Dorsolateral prefrontal cortex (tissue), 122 donors: ENCODE measurements at places on chromosomes 5 and 9.
A peak's percentile ranks its signal among the peaks of the same experiment; 100 is the strongest.

DNA sequence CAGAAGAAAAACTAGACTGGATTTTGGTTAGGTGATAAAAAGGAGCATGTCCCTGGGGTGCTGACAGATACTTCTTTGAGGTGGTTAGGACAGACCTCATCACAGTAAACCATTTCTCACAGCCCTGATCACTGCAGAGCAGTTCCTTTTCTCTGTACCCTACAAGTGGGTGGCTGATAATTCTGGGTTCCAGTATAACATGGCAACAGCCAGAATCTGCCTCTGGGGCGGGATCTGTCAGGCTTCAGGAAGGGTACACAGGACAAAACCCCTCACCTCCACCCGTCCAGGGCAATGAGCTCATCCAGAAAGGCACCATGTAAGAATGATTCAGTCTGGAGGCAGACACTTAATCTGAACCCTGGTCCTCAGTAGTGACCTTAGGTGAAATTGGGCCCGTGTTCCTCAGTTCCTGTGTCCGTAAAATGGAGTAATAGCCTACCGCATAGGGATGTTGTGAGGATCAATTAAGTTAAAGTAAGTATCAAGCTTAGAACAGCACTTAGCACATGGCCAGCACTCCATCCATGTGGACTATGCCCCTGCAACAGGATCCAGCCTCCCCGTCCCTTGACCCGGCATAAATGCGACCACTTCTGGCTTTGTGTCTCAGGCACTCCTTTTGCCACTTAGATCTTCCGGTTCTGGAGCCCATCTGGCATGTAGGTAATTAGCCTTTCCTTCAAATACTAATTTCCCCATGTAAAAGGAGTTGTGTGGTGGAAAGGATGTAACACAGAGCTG is 129.2 kb downstream of the LHFPL2 start:
- DNase-seq: no peak

GRCh38 chr5:159713773-159714172 is 202.5 kb upstream of the ADRA1B start:
- no peak for DNase-seq

- no peak for DNase-seq
Measured at GRCh38 chr5:19547640-19548039, 440.4 kb downstream of the CDH18 start.

- no peak for DNase-seq
Measured at GRCh38 chr5:126031989-126032716, 391.1 kb upstream of the GRAMD2B start.

GRCh38 chr9:37923118-37923795 is 19.3 kb upstream of the SLC25A51 start:
- DNase-seq: no peak

DNA sequence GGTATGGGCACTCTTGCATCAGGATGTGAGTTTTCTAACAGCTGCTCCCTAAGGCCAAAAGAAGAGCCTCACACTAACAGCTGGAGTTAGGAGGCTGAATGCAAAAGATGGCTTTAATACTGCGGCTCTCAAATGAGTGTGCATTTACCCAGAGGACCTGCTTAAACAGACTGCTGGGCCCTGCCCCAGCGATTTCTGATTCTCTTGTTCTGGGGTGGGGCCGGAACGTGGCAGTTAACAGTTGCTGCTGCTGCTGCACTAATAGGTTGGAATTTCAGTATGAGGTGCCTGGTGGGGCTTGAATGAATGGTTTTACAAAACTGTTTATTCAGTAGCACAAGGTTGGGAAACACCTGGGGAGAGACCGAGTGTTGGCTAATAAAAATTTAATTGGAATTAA is 26.1 kb downstream of the HMGCR start:
- DNase-seq: no peak

- no peak for DNase-seq
Measured at GRCh38 chr5:1892685-1893445, 10.1 kb upstream of the IRX4 start.

DNA sequence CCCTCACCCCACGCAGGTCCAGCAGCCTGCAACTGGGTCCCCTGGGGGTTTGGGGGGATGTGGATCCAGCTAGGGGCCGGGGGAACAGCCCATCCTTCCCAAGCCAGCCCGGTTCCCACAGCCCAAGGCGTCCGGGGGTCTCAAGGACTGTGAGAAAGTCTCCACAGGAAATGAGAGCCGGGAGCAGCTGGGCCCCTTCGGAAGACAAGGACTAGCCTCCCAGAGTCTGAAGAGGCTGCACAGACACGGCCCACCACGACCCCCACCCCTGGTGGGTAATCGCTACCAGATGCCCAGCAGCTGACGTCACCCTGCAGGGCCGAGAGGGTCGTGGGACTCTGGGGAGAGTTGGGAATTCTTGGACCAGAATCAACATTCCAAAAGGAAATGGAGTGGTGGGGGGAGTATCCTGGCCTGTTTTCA is 10.5 kb downstream of the SH2D3C start:
- no peak for DNase-seq

- DNase-seq: no peak
Measured at GRCh38 chr9:35237311-35237710, 75.5 kb downstream of the UNC13B start.

DNA sequence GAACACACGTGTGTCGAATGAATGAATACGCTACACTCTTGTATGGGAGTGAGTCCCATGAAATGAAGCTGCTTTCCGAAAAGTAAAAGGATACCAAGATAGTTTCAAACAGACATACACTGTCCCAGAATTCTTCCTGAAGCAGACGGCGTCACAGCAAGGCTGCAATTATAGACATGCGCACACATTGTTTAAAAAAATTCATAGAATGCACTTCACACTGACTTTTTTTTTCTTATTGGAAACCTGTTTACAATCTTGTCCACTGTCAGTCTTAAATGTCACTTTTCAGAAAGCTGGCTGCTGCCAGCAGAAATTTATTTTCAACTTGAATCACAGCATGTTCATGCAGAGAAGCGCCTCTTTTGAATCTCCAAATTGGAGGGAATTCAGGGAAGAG is 124.8 kb downstream of the CRB2 start:
- DNase-seq: no peak

- DNase-seq: no peak
Measured at GRCh38 chr9:84592918-84593317, 76.6 kb upstream of the NTRK2 start.

GRCh38 chr5:134095293-134095692 is 19.2 kb upstream of the TCF7 start:
- DNase-seq: no peak

GRCh38 chr5:170216257-170216864 is 16.4 kb upstream of the C5orf58 start:
- DNase-seq: peak; percentile 48

GRCh38 chr5:143261748-143262392 is 141.6 kb downstream of the NR3C1 start:
- no peak for DNase-seq

GRCh38 chr5:42951293-42951840 is 88.8 kb downstream of the ANXA2R start:
- no peak for DNase-seq

DNA sequence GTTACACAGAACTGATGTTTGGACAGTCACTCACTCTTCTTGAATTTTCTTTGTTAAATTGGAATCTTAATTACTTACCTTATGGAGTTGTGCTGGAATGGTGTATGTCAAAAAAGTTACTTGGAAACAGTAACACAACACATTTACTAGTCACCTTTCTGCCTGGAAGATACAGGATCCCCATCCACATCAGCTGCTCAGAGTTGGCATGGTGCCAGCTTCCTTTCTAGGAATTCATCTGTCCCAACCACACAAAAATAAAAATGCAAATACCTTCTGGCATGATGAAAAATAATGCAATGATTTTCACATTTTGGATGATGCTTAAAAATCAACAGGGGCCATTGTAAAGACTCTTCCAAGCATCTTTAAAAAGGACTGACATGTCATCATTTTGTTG is 341.5 kb downstream of the TMEM38B start:
- no peak for DNase-seq

DNA sequence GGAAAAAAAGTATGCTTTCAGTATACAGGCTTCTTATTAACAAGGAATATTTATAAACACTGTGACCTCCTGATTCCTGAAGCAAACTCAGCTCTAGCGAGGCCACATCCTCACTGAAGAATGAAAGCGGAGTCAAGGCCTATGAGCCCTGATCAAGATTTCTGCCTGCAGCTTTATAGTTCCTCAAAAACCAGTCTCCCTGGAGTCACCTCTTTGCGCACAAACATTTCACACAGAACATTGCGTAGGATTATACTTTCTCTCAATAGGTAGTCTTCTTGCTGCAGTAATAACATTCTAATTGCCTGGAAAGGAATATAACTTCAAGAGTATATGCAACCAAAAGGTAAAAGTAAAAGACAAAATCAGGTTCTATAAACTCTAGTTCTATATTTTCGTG is 62.9 kb downstream of the SLC24A2 start:
- DNase-seq: no peak

- no peak for DNase-seq
Measured at GRCh38 chr5:152185547-152186245, 219.4 kb downstream of the NMUR2 start.

- DNase-seq: no peak
Measured at GRCh38 chr9:73294336-73294735, 142.7 kb downstream of the ANXA1 start.

- DNase-seq: no peak
Measured at GRCh38 chr5:143219696-143220095, 183.8 kb downstream of the NR3C1 start.

GRCh38 chr5:143350751-143351602 is 52.5 kb downstream of the NR3C1 start:
- DNase-seq: no peak

DNA sequence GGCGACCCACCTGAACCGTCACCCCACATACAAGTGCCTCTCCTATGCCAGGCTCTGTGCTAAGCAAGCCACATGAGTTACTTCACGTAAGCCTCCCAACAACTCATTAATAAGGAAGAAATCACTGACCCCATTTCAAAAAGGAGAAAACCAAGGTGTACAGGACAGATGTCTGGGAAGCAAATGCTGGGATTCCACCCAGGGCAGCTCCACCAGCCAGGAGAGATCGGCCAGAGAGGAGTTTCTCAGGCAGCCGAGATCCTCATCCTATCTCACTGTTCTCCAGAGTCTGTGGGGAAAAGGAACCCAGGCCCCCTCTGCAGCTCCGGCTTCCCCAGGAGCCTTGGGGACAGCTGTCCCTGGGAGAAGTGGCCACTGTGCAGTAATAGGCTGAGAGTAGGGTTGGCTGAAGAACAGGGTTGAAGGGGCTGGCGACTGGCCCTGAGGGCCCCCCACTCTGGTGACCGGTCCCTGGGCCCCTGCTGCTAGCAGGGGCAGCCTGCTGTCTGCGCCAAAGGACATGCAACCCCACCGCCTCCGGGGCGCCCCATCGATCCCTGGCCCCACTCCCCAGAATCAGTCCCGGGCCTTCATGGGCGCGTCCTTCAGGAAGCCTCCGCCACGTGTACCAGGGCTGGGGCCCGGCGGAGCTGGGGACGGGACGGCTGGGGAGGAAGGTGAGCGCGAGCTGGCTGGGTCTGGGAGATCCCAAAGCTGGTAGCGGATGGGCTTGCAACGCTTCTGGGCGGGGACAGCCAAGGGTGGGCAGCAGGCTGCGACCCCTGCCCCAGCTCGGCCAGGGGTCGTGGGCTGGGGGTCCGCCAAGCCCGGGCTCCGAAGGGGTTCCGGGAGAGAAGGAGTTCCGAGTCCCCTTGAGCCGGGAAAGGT is 44.1 kb upstream of the STXBP1 start:
- no peak for DNase-seq

DNA sequence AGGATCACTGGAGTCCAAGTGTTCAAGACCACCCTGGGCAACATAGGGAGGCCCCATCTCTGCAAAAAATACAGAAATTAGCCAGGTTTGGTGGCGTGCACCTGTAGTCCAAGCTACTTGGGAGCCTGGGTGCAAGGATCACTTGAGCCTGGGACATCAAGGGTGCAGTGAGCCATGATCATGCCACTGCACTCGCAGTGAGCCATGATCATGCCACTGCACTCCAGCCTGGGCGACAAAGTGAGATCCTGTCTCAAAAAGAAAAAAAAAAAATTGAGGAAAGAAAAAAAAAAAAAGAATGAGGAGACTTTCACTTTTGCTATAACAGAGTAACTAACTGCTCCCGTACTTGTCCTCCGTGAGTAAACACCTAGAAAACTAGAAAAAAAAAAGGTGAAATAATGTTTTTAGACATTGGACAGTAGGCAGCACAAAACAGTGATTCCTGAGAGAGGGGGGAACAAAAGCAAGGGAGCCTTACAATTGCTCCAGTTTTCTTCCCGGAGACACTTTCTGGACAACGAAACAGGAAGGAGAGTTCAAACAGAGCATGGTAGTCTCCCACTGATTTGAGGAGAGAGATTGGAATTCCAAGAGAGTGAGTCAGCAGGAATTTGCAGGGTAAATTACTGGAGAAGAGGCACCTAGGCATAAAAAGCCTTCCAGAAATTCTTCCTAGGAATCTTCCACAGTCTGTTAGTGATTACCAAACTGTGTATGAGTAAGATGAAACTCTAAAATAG is 6.9 kb upstream of the ZBTB5 start:
- no peak for DNase-seq

GRCh38 chr5:6805841-6806240 is 92.6 kb downstream of the TENT4A start:
- DNase-seq: no peak

DNA sequence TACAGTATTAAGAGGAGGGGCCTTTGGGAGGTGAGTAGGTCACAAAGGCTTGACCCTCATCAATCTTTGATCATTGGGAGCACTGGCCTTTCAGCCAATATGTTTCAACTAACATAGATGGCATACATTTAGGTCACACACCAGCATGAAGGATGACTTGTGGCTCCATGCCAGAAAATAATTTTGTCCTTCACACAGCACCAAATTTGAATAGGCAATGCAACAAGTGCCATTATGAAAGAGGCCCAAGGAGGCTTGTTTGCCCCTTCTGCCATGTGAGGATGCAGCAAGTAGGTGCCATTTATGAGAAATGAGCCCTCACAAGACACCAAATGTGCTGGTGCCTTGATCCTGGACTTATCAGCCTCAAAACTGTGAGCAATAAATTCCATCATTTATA is 81.1 kb downstream of the JAKMIP2 start:
- DNase-seq: no peak

DNA sequence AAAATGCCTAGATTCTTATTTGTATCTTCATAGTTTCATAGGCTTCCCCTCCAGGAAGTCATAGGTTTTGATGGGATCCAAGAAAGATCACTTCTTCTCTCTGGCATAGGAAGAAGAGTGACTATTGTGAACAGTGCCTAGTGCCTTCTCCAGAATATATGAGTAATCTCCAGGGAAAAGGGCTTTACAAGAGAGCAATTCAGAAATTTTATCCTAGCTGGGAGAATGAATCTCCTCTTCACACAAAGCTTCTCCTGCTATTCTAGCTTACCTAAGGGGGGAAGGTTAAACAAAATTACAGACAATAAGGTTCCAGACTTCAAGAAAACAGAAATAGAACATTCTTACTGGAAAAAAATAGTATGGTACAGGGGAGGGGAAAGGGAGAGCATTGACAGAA is 1193.3 kb upstream of the CDH6 start:
- DNase-seq: no peak

DNA sequence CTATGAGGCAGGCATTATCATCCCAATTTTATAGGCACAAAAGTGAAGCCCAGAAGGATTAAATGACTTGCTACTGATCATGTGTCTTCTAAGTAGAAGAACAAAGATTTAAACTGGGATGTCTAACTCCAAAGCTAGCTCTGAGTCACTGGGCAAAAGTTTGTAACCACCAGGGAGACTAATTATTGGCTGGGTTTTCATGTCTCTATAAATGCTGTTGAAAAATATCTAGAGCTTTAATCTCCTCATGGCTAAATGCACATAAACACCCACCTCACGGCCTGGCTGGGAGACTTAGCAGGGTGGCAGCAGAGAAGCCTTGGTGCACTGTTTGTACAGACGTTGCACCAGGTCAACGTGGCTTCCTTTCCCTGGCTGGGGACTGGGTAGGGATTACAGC is 144.6 kb downstream of the MELK start:
- no peak for DNase-seq
